Calu3 (cell line): ENCODE measurements at places on chromosomes 6 and 20. TPM values are rescaled to one million over a fixed set of nuclear protein-coding genes. Genes with fewer than 3 reads are reported as not detected.
A peak's percentile ranks its signal among the peaks of the same experiment; 100 is the strongest.

DNA sequence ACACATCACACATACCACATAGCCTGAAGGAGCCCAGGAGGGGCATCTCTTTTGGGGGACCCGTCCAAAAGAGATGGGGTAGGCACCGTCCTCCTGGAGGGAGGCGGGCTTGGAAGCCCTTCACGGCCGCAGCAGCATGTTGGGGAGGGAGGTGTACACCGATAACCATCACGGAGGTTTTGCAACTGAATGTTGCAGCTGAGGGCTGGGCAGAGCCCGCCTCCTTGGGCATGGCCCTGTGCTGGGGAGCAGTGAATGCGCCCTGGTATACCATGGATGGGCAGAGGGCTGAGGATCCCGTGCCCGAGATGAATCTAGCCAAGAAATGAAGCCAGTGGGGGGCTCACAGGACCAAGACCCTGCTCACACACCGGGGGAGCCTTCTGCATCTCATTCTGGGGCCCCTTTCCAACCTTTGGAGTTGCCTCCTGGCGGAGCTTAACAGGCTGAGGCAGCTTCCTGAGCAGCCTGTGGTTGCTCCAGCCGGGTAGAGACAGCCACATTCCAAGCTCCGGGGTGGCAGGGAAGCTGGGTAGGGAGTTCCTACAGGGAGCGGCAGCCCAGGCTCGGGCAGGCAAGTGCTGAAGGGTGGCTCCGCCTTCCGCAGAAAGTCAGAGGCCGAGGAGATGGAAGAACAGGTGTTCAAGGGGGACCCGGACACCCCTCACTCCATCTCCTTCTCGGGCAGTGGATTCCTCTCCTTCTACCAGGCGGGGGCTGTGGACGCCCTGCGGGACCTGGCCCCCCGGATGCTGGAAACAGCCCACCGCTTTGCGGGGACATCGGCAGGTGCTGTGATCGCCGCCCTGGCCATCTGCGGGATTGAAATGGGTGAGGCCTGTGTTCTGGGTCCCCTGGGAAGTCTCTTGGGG is at the start of gene PNPLA1:
Gene PNPLA1 (plus strand): TSS at position 227 of the 872 bp plus-strand sequence. CDS start 400 bp downstream, at position 627.
- H3K36me3 ChIP-seq = no peaks in the 10 kb centered on the region
- no peak for DNase-seq
- H3K4me3 ChIP-seq = no peak within 1 kb of the TSS
- H3K27ac ChIP-seq = no peak within 1 kb of the TSS
- H3K27me3 ChIP-seq = peaks cover 71% of the 10 kb centered on the region

DNA sequence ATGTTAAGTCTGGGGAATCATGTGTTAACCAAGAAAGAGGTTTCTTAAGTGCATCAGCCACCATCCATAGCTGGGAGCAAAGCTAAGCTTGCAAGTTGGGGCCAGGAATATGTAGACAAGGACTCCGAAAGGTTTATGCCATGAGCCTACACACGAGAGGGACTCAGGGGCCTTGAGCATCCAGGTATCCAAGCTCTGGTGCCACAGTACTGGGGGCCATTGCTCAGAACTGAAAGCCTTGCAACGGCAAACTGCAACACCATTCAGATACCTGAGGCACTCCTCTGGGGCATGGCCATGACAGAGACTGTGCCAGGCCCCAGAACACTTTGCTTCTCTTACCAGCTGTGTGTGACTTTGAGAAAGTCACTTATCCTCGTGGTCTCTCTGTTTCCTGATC is 27.6 kb downstream of the PRND start:
- no peaks in the 10 kb centered on the region for H3K36me3 ChIP-seq
- no peak overlapping the region for H3K4me3 ChIP-seq
- DNase-seq = no peak
- no peaks in the 10 kb centered on the region for H3K4me1 ChIP-seq

- H3K4me1 ChIP-seq = no peaks in the 10 kb centered on the region
- no peak for DNase-seq
- H3K4me3 ChIP-seq = peak overlapping the region; percentile 70
These were observed 1.4 kb downstream of the SLC35F1 start for GRCh38 chr6:117908246-117909068.

GRCh38 chr20:38926934-38927616 is 858 bp downstream of the FAM83D start:
- H3K27ac ChIP-seq = peak overlapping the region; percentile 75
- DNase-seq = no peak
- H3K27me3 ChIP-seq = no peaks in the 10 kb centered on the region
- H3K4me3 ChIP-seq = peak overlapping the region; percentile 78
- H3K36me3 ChIP-seq = peaks cover 48% of the 10 kb centered on the region

DNA sequence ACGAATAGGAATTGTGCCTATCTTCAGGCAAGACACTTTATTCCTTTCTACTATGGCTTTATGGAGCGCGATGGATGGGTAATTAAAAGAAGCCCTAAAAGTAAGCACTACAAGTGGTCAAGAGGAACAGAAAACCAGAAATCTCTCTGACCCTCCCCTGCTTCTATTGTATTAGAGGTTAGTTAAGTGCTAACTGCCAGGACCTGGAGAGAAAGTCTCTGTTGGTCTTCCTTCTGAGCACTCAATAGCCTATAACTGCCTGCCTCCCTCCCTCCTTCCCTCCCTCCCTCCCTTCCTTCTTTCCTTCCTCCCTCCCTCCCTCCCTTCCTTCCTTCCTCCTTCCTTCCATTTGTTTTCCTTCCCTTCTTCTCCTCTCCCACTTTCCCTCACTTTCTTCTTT is 133.7 kb downstream of the C6orf58 start:
- no peak overlapping the region for H3K4me3 ChIP-seq
- H3K4me1 ChIP-seq = no peaks in the 10 kb centered on the region
- peaks cover 55% of the 10 kb centered on the region for H3K27me3 ChIP-seq

- H3K27me3 ChIP-seq = no peaks in the 10 kb centered on the region
- peaks cover 44% of the 10 kb centered on the region for H3K4me1 ChIP-seq
- DNase-seq = no peak
- no peak overlapping the region for H3K27ac ChIP-seq
- H3K36me3 ChIP-seq = no peaks in the 10 kb centered on the region
- no peak overlapping the region for H3K4me3 ChIP-seq
These were observed 196.6 kb downstream of the JARID2 start for GRCh38 chr6:15442467-15442866.

GRCh38 chr6:73985891-73986290 is 289.9 kb downstream of the CD109 start:
- peak; percentile 35 for DNase-seq
- H3K4me1 ChIP-seq = no peaks in the 10 kb centered on the region
- H3K36me3 ChIP-seq = no peaks in the 10 kb centered on the region
- H3K27me3 ChIP-seq = no peaks in the 10 kb centered on the region

- peaks cover 16% of the 10 kb centered on the region for H3K27me3 ChIP-seq
- H3K27ac ChIP-seq = no peak overlapping the region
- H3K36me3 ChIP-seq = no peaks in the 10 kb centered on the region
- no peak overlapping the region for H3K4me3 ChIP-seq
- DNase-seq = peak; percentile 18
These were observed 198.0 kb downstream of the RNF144B start for GRCh38 chr6:18585032-18585573.

- H3K36me3 ChIP-seq = no peaks in the 10 kb centered on the region
- DNase-seq = no peak
- H3K27me3 ChIP-seq = peaks cover 100% of the 10 kb centered on the region
- H3K4me1 ChIP-seq = no peaks in the 10 kb centered on the region
These were observed 19.3 kb upstream of the CDH22 start for GRCh38 chr20:46327557-46327956.

GRCh38 chr6:12608874-12609273 is 107.7 kb upstream of the PHACTR1 start:
- no peak overlapping the region for H3K27ac ChIP-seq
- no peak overlapping the region for H3K4me3 ChIP-seq
- no peaks in the 10 kb centered on the region for H3K27me3 ChIP-seq
- no peaks in the 10 kb centered on the region for H3K36me3 ChIP-seq
- no peak for DNase-seq

DNA sequence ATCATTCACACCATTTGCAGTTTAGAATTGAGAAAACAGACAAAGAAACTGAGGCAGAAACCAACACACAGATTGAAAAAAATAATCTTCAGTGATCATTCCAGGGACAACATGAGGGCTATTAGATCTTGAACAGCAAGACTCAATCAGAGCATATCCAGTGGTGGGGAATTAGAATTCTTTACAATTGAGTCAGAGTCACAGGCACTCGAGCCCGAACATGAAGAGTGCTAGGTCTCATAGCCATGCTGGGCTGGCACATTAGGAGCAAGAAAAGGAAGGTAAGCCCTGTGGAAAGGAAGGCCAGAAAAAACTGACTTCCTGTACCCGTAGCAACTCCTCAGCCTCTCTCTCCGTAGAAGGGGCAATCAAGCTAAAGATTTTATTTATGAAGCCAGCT is 419.9 kb downstream of the HAO1 start:
- H3K27ac ChIP-seq = no peak overlapping the region
- no peaks in the 10 kb centered on the region for H3K27me3 ChIP-seq
- H3K36me3 ChIP-seq = no peaks in the 10 kb centered on the region
- no peak for DNase-seq

- no peaks in the 10 kb centered on the region for H3K27me3 ChIP-seq
- no peaks in the 10 kb centered on the region for H3K36me3 ChIP-seq
- H3K4me3 ChIP-seq = no peak overlapping the region
- no peak overlapping the region for H3K27ac ChIP-seq
These were observed 31.9 kb upstream of the TXLNB start for GRCh38 chr6:139323511-139324300.

DNA sequence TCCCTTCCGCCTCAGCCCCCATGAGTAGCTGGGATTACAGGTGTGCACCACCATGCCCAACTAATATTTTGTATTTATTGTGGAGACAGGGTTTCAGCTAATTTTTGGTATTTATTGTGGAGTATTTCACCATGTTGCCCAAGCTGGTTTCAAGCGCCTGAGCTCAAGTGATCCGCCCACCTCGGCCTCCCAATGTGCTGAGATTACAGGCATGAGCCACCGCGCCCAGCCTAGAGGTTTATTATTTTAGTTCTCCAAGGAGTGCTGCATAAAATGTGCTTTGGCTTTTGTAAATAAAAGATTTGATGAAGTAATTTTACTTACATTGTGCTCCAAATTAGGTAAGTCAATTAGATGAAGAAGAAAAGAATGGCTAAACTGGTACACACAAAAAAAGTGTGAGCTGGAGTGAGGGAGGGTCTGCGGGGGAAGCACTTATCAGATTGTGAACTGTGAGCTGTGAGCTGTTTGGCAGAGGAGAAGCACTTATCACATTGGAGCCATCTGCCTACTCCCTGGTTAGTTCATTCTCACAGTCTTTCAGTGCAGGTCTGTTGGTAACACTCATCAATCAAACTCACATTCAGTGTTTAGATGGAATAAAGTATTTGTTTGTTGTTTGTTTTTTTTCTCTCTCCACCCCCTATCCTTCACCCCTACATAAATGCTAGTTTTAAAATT is 398.0 kb downstream of the EPHA7 start:
- no peak for DNase-seq
- no peaks in the 10 kb centered on the region for H3K4me1 ChIP-seq
- no peak overlapping the region for H3K27ac ChIP-seq
- no peak overlapping the region for H3K4me3 ChIP-seq

DNA sequence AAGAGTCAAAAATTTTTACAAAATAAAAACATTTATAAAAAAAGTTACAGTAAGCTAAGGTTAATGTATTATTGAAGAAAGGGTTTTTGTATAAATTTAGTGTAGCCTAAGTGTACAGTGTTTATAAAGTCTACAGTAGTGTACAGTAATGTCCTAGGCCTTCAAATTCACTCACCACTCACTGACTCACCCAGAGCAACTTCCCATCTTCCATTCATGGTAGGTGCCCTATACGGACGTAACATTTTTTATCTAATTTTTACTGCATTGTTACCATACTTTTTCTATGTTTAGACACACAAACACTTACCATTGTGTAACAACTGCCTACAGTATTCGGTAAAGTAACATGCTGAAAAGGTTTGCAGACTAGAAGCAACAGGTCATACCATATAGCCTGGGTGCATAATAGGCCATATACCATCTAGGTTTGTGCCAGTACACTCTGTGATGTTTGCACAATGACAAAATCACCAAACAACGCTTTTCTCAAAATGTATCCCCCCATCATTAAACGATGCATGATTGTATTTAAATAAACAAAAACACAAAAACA is 6.0 kb downstream of the MTFR2 start:
- H3K27me3 ChIP-seq = no peaks in the 10 kb centered on the region
- H3K4me1 ChIP-seq = peaks cover 16% of the 10 kb centered on the region
- no peak overlapping the region for H3K4me3 ChIP-seq
- H3K27ac ChIP-seq = no peak overlapping the region
- peaks cover 2% of the 10 kb centered on the region for H3K36me3 ChIP-seq

GRCh38 chr6:26520237-26520849 is 17.8 kb upstream of the HMGN4 start:
- H3K36me3 ChIP-seq = peaks cover 29% of the 10 kb centered on the region
- H3K4me3 ChIP-seq = peak overlapping the region; percentile 56
- peaks cover 17% of the 10 kb centered on the region for H3K4me1 ChIP-seq
- H3K27me3 ChIP-seq = no peaks in the 10 kb centered on the region
- DNase-seq = no peak
- H3K27ac ChIP-seq = peak overlapping the region; percentile 73

- peaks cover 36% of the 10 kb centered on the region for H3K4me1 ChIP-seq
- no peak overlapping the region for H3K27ac ChIP-seq
- no peaks in the 10 kb centered on the region for H3K27me3 ChIP-seq
- peaks cover 7% of the 10 kb centered on the region for H3K36me3 ChIP-seq
- no peak for DNase-seq
These were observed 116.6 kb downstream of the QKI start for GRCh38 chr6:163531122-163531521.

- no peak overlapping the region for H3K27ac ChIP-seq
- H3K4me1 ChIP-seq = no peaks in the 10 kb centered on the region
These were observed 12.9 kb upstream of the ADTRP start for GRCh38 chr6:11791354-11792107.

GRCh38 chr6:20327141-20327540 is 74.5 kb upstream of the E2F3 start:
- no peak overlapping the region for H3K4me3 ChIP-seq
- H3K27ac ChIP-seq = no peak overlapping the region
- H3K4me1 ChIP-seq = no peaks in the 10 kb centered on the region
- no peak for DNase-seq
- peaks cover 32% of the 10 kb centered on the region for H3K27me3 ChIP-seq

DNA sequence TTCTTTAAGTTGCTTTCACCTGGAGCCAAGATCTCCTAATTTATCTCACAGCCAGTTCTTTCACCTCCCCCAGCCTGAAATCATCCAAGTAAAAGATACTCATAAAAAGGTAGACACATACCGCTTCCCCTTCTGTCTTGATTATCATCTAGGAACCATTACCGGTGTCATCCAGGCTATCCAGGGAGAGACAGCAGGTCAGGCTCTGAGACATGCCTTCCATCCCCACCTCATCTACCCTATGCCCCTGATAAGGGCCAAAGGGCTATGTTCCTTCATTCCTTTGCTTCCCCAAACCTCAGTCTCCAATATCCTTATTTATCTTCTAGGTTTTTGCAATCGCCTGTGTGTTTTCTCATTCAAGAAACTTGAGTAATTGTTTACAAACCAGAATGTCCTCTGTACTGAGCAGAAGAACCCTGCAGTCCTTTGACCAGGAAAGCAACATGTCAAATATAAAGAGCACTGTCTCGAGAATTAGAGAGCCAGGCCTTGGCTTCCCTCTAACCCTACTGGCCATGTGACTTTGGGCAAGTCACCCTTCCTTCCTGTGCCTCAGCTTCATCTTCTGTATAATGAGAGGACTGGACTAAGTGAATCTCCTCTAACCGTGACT is 41.0 kb downstream of the TNFRSF21 start:
- peaks cover 85% of the 10 kb centered on the region for H3K36me3 ChIP-seq
- DNase-seq = no peak
- H3K4me1 ChIP-seq = peaks cover 69% of the 10 kb centered on the region
- no peaks in the 10 kb centered on the region for H3K27me3 ChIP-seq

- peaks cover 15% of the 10 kb centered on the region for H3K4me1 ChIP-seq
- H3K27ac ChIP-seq = no peak overlapping the region
- H3K27me3 ChIP-seq = no peaks in the 10 kb centered on the region
These were observed 246.7 kb downstream of the TTLL2 start for GRCh38 chr6:167571550-167571949.

PTPN1 gene
- total RNA-seq = 58.5 and 67.5 TPM in 2 replicates

IRF4 gene
- not detected in 2 replicates for total RNA-seq

RAET1L gene
- total RNA-seq = 1.3 and 2.3 TPM in 2 replicates

SNRNP48 gene
- 11.7 and 16.1 TPM in 2 replicates for total RNA-seq

RIPPLY2 gene
- 0.31 TPM in 1 of 2 replicates, not detected in the other for total RNA-seq

NFYA gene
- 22.9 and 23.7 TPM in 2 replicates for total RNA-seq

SLC35F1 gene
- not detected in 2 replicates for total RNA-seq

SLC22A1 gene
- total RNA-seq = 4.5 and 5.0 TPM in 2 replicates
